Vagina (tissue), 2 donors: ENCODE measurements at places on chromosomes 6 and 20.

GRCh38 chr20:64139199-64140060 is 24.8 kb upstream of the MYT1 start:
- no peak for DNase-seq

DNA sequence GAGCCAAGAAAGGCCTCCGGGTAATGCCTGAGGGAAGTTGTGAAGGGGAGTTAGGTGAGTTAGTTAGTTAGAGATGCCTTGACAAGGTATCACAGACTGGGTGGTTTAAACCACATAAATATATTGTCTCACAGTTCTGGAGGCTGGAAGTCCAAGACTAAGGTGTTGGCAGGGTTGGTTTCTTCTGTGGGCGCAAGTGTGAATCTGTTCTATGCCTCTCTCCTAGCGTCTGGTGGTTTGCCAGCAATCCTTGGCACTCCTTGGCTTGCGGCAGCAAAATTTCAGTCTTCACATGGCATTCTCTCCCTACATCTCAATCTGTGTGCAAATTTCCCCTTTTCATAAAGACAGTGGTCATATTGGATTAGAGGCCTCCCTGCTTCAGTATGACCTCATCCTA is 29.7 kb upstream of the RANBP9 start:
- no peak for DNase-seq

DNA sequence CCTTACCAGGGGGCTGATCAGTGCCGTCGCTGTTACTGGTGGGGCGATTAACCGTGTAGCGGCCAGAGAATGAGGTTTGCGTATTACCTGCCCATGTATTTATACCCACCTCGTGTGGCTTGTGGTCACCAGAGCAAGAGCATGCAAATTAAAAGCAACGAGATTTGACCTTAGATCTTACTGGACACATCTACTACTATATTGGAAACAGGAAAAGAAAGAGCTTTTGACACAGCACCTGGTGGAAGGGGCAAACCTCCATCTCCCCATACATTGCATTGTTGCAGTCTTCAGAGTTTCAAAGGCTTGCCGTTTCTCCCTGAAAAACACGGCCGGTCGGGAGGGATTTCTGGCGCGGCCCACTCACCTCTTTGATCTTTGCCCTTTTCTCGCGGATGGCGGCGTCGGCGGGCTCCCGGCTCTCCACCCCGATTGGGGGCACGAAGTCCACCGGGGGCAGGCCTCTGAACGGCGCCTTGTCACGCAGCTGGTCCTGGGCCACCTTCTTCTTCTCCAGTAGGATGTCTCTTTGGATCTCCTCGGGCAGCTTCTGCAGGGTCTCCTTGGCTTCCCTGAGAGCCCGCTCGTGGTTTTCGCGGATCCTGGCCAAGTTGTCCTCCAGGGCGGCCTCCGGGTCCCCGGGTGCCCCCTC is 1.3 kb downstream of the MAN1A1 start:
- DNase-seq, result no peak

GRCh38 chr6:31558631-31559500 is 11.5 kb downstream of the NFKBIL1 start:
- DNase-seq, result no peak

DNA sequence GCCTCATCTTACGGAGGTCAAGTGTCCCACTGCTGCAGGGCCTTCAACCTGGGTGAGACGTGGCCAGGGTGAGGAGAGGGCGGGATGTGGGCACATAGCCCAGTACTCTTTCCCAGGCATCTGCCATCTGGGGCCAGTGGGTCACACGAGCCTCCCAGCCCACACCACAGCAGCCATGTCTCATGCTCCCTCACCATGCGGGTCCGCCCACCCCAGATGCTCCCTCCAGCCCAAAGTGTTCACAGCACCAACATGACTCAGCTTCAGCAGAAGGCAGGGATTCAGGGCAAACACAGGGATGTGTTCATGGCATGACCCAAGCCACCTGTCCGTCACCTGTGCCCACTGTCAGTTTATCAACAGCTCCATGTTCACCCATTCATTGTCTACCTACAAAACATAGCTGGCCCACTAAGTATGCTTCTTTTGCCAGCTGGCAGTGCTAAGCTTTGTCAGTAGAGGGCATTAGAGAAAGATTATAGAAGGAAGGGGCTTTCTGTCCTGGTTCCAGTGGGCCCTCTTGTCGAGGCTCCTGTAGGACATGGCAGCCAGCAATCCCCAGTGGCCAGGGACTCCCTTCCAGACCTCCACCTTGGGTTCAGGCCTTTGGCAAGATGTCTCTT is 109.2 kb downstream of the FOXF2 start:
- DNase-seq, result no peak

GRCh38 chr20:63238514-63239125 is 2.9 kb downstream of the BIRC7 start:
- no peak for DNase-seq

GRCh38 chr6:108133594-108134179 is 32.1 kb upstream of the NR2E1 start:
- no peak for DNase-seq

GRCh38 chr6:154569156-154569862 is 58.8 kb upstream of the CNKSR3 start:
- no peak for DNase-seq

DNA sequence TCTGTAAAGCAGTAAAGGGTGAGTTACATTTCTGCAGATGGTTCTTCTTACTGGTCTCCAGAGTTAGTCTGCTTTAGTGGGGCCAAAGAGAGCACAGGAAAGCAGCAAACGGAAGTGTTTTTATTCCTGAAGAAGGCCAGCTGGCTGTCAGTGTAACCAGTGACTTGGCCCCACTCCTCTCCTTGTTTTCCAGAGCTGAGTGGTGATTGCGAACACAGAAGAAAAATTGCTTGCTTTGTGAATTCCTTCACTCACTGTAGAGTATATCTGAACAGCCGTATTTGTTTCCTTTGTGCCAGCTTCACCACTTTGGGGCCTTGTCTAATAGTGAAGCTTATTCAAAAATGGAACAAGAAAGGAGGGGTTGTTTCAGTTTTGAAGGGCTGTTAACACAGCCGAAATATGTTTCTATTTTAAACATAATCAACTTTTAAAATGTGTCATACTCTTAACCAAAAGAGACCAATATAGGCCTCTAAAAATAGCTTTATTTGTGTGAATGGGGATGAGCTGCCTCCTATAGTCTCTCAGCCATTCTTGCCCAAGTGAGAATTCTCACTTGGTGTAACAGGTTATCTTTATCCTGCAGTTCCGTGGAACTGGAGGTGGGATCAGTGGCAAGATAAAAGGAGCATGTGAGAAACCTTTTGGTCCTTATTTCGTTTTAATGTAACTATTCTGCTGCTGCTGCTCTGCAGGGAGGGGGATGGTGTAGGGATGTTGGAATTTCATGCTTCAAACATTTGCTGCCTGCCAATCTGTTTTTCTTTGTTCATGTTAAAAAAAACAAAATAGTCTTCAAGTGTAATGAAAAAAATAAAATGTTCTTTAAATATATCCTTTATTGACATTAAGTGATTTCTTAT is 37.8 kb downstream of the ZC2HC1B start:
- no peak for DNase-seq

DNA sequence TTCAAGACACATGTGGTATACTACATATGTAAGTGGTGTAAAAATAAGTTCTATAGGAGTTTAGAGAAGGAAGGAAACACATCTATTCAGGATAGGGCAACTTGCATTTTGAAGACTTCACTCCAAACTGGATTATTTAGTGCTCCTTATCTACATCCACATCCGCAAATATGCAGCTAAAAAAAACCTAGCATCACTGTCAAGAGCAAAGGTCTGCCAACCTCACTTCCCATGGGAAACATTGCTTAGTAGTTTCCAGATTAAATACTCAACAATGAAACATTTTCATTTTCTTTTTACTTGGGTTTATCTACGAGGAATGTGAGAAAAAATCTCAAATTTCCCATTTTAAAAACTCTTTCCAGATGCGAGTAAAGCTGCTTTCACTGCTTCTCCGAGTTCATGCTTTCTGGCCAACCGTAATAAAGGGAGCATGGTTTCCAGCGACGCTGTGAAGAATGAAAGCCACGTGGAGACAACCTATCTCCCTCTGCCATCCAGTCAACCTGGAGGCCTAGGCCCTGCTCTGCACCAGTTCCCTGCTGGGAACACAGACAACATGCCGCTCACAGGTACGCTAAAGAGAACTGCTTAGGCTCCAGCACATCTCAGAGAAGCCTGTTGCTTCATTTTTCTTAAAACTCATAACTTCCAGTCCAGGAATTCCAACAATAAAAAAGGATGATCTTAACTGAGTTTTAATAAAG is 48.2 kb downstream of the RFX6 start:
- no peak for DNase-seq

GRCh38 chr6:29764422-29765196 is 41.4 kb downstream of the HLA-F start:
- DNase-seq, result peak; percentile 34

DNA sequence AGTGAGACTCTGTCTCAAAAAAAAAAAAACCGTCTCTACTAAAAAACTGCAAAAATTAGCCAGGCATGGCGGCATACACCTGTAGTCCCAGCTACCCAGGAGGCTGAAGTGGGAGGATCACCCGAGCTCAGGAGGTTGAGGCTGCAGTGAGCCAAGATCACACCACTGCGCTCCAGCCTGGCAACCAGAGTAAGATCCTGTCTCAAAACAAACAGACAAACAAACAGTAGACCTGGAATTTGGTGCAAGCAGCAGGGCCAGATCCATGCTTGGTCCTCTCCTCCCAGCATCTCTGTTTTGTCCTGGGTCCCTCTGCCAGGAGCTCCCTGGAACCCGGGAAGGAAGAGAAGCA is 11.6 kb downstream of the RIPOR3 start:
- no peak for DNase-seq

- peak; percentile 91 for DNase-seq
Measured at GRCh38 chr6:32177183-32177787, 920 bp upstream of the RNF5 start.

DNA sequence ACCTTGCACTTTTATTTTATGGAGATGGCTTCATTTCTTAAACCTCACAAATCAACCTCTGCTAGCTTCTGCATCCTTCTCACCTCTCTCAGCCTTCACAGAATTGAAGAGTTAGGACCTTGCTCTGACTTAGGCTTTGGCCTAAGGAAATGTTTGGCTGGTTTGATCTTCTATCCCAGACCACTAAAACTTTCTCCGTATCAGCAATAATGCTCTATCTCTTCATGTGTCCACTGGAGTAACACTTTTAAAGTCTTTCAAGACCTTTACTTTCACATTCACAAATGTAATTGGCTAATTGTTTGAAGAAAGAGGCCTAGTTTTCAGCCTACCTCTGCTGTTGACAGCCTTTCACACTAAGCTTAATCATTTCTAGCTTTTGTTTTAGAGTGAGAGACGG is 212.9 kb downstream of the TTLL2 start:
- DNase-seq, result no peak

- DNase-seq, result no peak
Measured at GRCh38 chr6:138328210-138328609, 49.5 kb upstream of the SMIM28 start.

GRCh38 chr6:16184129-16184528 is 54.3 kb upstream of the GMPR start:
- DNase-seq, result no peak

DNA sequence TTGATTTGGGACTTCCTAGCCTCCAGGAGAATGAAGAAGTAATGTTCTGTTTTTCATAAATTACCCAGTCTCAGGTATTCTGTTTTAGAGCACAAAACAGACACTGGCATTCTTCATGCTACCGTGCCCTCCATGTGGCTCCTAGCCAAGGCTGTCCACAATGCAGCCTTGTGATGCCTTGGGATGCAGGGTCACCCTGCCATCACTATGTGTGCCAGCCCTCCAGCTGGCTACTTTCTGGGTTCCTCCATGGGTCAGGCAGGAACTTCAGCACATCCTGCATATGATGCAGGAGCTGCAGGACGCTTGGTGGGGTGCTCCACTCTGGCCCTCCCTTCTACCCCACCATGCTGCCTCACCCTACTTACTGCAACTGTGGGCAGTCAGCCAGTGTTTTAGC is 38.0 kb upstream of the FAM50B start:
- no peak for DNase-seq

- no peak for DNase-seq
Measured at GRCh38 chr6:133218852-133219251, 22.3 kb upstream of the EYA4 start.

- DNase-seq, result no peak
Measured at GRCh38 chr20:16709017-16709416, 20.8 kb upstream of the SNRPB2 start.

DNA sequence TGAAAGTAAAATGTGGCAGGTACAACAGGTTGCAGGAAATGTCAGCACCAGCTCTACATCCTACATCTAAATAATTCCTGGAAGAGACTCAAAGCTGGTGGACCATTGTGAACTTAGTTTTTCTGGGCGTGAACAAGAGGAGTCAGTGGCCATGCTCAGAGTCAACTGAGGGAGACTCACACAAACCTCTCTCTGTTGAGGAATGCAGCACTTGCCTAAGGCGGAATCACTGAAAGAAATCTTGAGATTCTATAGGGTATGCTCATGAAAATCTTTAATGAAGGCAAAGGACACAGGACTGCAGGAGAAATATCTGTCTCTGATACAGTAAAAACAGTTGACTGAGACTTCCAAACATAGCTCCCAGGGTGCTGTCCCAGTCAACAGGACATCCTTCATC is 22.5 kb downstream of the SLC17A4 start:
- no peak for DNase-seq

- DNase-seq, result no peak
Measured at GRCh38 chr6:147381712-147382111, 126.8 kb upstream of the SAMD5 start.

DNA sequence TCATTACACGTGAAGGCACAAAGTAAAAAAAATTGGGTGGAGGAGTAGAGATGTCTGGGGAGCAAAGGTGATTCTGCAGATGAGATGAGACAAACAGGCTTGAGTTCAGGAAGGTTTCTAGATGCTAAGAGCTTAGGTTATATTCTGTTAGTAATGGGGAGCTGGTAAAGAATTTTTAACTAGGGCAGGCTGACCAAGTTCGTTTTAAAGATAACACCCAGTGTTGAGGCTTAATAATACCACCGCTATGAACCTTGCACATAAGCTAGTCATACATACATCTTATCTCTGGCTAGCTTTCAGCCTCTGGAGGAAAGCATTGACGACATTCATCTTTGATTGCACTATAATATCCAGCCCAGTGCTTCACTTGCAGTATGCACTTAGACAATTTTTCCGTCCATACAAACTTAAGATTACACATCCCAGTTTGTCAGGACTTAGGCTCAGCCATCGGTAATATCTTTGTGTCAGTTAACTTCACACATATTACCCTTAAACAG is 12.1 kb downstream of the NHSL1 start:
- no peak for DNase-seq

DNA sequence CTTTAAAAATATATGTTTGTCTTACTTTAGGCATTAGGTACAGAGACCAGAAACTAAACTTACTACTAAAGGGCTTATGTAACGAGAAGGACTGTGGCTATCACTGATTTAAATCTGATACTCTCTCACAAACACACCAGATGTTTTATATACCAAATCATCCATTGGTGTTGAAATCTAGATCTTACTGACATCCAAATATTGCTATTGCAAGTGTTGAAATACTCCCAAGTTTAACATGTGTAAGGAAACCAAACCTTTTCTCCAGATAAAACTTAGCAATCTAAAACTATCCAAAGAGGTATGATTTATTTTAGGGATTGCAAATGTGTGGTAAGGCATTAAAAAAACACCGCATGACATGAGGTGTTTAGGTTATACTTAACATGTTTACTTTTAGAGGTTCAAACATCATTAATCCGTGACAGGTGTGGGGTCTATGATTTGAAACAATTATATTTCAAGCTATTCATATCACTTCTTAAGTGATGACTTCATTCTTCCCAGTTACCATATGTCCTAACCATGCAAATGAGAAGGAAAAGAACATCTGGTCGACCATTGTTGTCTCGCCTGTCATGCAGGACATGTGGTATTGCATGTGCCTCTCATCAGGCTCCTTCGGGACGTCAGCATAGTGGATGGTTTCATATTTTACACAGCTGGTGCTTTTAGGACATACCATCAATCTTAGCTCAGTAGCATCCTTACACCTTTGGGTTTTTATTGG is 168.3 kb upstream of the SPACA1 start:
- DNase-seq, result no peak
